ENCODE measurements at places on chromosomes 3 and 15.

DNA sequence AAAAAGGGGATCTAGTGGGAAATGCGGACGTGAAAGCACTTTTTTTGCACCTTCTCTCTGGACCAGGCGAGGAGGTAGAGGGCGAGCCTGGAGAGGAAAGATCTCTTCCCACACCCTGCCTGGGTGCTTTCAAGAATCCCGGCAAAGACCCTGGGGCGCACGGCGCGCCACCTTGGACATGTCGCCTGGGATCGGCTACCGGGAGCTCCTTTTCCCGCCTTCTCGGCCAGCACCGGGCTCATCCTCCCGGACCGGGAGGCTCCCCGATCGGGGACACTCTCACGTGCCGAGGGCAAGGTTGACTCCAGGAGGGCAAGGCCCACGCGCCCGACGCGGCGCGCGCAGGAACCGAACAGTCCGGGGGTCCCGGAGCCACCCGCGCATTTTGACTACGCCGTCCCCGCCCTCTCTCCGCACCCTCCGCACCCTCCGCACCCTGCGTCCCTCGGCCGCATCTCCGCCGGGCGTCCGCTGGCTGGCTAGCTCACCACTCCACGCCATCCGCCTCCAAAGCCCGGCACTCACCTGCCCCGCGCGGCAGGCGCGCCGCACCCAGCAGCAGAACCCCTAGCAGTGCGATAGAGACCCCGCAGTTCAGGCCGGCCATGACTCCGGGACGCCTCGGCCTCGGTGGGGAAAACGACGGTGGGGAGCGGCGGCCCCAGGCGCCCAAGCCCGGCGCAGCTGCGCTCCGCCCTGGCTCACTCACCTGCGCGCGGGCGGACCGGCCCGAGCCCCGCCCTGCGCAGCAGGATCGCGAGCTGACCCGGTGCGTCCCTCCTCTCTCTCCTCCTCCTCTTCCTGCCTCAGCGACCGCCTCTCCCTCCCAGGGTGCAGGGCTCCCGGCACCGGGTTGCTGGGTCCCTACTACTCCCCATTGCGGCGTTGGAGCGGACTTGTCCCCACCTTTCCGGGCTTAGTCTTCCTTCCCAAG is at the start of gene CDCP1:
TSS of gene CDCP1 (minus strand) at position 698 of the 934 bp plus-strand sequence. CDS start at position 607, 91 bp downstream.
- DNase-seq, result no peak

GRCh38 chr15:78800806-78801205 is 10.5 kb downstream of the ADAMTS7 start:
- no peak for DNase-seq

GRCh38 chr3:109887293-109887692 is 549.9 kb upstream of the DPPA4 start:
- DNase-seq, result no peak

GRCh38 chr3:173001622-173002021 is 139.4 kb downstream of the SPATA16 start:
- no peak for DNase-seq

GRCh38 chr3:64093825-64094712 is 70.8 kb upstream of the PSMD6 start:
- no peak for DNase-seq

All from stimulated activated CD4-positive, alpha-beta T cell treated with anti-CD3 and anti-CD28 coated beads, Interleukin-1b, Interleukin-23, amount 100 ng/mL, for 4 hours (primary cell).